ENCODE measurements at places on chromosomes 1 and 21. TPM values are rescaled to one million over a fixed set of nuclear protein-coding genes. Genes with fewer than 3 reads are reported as not detected.

GRCh38 chr1:167221126-167221737 is 546 bp downstream of the POU2F1 start:
- no peak for DNase-seq

- DNase-seq: peak; percentile 33
These were observed 750 bp downstream of the SYNJ1 start for GRCh38 chr21:32726839-32727686.

GRCh38 chr1:115213130-115213529 is 123.8 kb upstream of the TSPAN2 start:
- no peak for DNase-seq

- DNase-seq: no peak
These were observed 361.5 kb downstream of the HHAT start for GRCh38 chr1:210690236-210690635.

Gene TMEM200B
- 0.20 TPM for total RNA-seq

GRCh38 chr1:74531796-74532195 is 19.4 kb upstream of the LRRC53 start:
- DNase-seq: no peak

- DNase-seq: no peak
These were observed 183.9 kb downstream of the C1orf94 start for GRCh38 chr1:34360574-34360973.
